ENCODE measurements at places on chromosomes 1 and 21. TPM values are rescaled to one million over a fixed set of nuclear protein-coding genes. Genes with fewer than 3 reads are reported as not detected.

ESPN gene
- not detected for total RNA-seq

FOXD2 gene
- total RNA-seq = under 0.01 TPM

TRIM63 gene
- not detected for total RNA-seq

MTMR11 gene
- 2.0 TPM for total RNA-seq

LRRC7 gene
- total RNA-seq = 159 TPM
